Stimulated activated CD4-positive, alpha-beta T cell treated with anti-CD3 and anti-CD28 coated beads, Interleukin-4, amount 100 ng/mL, for 4 hours (primary cell): ENCODE measurements at places on chromosomes 6 and 20.

GRCh38 chr20:10040070-10040975 is 5.5 kb downstream of the ANKEF1 start:
- DNase-seq, result no peak

DNA sequence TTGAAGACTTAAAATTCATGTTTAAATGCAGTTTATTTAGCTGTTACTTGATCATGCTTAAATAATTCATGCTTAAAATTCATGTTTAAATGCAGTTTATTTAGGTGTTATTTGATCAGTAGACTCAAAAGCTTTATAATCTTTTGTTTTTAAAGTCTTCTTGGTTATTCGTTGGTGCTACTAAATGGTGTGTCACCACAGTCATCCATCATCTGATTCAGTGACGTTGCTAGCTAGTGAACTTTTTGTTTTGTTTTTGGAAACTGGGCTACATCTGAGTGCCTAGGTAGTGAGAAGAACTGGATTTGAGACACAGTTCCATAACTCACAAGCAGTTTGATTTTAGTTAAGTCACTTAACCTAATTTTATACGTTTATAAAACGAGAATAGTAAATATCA is 20.9 kb downstream of the SCAF8 start:
- no peak for DNase-seq

GRCh38 chr6:79750806-79751205 is 119.7 kb downstream of the SH3BGRL2 start:
- DNase-seq, result no peak

DNA sequence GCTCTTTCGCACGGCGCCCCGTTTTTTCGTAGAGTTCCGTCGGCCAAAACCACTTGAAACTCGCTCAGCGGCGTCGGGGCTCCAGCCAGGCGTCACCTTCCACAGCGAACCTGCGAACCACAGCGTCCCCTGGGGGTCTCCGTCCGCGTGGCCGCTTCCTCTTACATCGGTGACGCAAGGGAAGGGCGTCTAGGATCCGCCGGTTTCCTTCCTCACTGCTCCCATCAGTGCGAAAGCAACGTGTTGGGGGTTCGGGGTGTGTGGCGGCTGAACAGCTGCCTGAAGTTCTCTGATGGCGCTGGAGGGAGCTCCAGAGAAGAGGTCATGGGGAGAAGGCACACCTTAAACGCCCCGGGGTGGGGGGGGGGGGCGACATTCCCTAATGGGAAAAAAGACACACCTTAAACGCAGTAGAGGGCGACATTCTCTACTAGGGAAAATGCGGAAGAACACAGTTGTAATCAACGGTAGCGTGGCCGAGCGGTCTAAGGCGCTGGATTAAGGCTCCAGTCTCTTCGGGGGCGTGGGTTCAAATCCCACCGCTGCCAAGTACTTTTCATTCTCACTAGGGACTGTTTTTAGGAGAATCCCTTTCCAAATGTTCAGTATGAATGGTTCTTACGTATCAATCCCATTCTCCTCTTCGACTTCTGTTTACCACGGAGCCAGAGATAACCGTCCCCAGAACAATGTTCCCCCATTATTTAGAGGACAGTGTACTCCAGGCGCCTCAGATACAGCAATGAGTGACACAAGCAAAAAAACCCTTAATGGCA is 16.4 kb downstream of the ZNF311 start:
- peak; percentile 73 for DNase-seq

DNA sequence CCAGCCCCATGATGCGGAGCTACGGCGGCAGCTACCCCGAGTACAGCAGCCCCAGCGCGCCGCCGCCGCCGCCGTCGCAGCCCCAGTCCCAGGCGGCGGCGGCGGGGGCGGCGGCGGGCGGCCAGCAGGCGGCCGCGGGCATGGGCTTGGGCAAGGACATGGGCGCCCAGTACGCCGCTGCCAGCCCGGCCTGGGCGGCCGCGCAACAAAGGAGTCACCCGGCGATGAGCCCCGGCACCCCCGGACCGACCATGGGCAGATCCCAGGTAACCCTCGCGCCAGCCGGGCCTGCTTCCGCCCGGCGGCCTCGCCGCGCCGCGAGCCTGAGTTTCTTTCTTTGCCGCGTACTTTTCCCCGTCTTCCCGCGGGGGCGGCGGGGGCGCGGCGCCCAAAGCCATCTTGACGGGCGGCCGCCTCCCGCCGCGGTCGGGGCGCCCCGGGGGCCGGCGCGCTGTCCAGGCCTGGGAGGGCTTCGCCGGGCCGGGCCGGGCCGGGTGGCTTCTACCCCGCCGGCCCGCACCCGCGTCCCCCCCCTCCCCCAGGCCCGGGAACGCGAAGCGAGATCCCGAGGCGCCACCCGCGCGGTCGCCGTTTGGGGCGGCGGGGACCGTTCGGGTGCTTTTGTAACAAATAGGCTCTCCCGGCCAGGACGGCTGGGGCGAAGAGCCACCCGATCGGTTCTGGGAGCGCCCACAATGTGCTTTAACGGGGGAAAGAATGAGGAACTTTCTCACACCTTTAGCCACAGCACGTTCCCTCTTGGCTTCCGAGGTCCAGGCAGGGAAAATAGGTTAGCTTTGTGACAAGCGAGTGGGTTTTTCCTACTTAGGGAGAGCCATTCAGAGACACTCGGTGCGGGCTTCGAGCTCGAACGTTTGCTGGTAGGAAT is 2.3 kb downstream of the ARID1B start:
- peak; percentile 63 for DNase-seq

GRCh38 chr6:48736501-48737206 is 625.7 kb upstream of the PTCHD4 start:
- no peak for DNase-seq
